GM12878 (cell line): ENCODE measurements at places on chromosomes 11 and 22.

GRCh38 chr11:78187366-78188285, 800 bp downstream of the KCTD21 start:
- peak overlapping the region; percentile 82 for H3K4me3 ChIP-seq
- no peak overlapping the region for H3K27ac ChIP-seq
- H3K4me1 ChIP-seq = peaks cover 14% of the 10 kb centered on the region

- no peaks in the 10 kb centered on the region for H3K36me3 ChIP-seq
- H3K4me1 ChIP-seq = peaks cover 10% of the 10 kb centered on the region
- no peak overlapping the region for H3K4me3 ChIP-seq
- H3K27me3 ChIP-seq = no peaks in the 10 kb centered on the region; the same call in 1 of the 2 replicates
Observed at GRCh38 chr22:37079668-37080171, 28.2 kb downstream of the KCTD17 start.

- no peaks in the 10 kb centered on the region for H3K36me3 ChIP-seq
- no peaks in the 10 kb centered on the region for H3K4me1 ChIP-seq
Observed at GRCh38 chr11:84455691-84456090, 1169.5 kb upstream of the CCDC90B start.

GRCh38 chr22:41668971-41669911, 19.4 kb downstream of the SNU13 start:
- H3K4me1 ChIP-seq = peaks cover 3% of the 10 kb centered on the region; the same call in 1 of the 2 replicates
- H3K36me3 ChIP-seq = peaks cover 17% of the 10 kb centered on the region; the same call in 1 of the 2 replicates
- no peaks in the 10 kb centered on the region for H3K27me3 ChIP-seq
- H3K4me3 ChIP-seq = no peak overlapping the region

DNA sequence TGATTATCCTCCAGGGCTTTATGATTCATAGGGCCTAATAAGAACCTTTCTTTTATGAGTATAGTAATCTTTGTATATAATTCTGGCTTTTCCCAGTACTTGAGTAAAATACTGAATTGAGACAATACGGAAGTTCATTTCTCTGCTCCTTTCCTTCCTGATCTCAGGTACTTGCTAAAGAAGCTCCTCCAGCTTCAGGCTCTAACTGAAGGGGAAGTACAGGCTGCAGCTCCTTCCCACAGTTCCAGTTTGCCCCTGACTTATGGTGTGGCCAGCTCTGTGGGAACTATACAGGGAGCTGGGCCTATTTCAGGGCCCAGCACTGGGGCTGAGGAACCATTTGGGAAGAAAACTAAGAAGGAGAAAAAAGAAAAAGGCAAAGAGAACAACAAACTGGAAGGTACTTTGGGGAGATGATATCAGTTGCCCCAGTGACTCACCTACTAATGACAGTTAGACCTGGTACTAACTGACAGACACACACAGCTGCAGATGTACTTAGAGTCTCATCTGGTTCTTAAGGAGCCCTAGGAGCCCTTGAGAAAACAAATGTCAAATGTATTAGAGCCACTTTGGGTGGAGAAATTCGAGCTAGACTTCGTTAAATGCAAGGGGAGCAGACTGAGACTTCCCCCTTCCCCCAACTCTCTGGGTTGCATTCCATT, 3.0 kb downstream of the TBRG1 start:
- no peaks in the 10 kb centered on the region for H3K27me3 ChIP-seq
- H3K27ac ChIP-seq = no peak overlapping the region
- no peaks in the 10 kb centered on the region for H3K4me1 ChIP-seq
- peaks cover 2% of the 10 kb centered on the region; the same call in 1 of the 2 replicates for H3K36me3 ChIP-seq
- no peak overlapping the region for H3K4me3 ChIP-seq
